ENCODE measurements at places on chromosomes 5 and 9.

DNA sequence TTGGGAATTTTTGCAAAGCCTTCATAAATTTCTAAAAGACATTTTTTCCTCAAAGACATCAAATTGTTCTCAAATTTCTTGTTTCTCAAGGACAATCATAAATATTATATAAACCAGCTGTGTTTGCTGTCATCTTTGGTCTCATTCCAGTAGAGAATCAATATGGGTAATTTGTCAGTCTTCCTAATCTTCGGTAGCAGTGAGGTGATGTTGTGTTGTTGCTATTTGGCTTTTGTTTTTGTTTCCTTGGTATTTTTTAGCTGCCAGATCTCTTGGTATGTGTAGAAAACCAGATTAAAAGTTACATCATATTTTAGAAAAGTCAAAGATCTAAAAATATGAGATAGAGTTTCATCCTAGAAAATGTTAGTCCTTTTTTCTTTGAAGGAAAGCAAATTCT lies 87.5 kb downstream of the CAMK4 start:
- DNase-seq, result no peak

DNA sequence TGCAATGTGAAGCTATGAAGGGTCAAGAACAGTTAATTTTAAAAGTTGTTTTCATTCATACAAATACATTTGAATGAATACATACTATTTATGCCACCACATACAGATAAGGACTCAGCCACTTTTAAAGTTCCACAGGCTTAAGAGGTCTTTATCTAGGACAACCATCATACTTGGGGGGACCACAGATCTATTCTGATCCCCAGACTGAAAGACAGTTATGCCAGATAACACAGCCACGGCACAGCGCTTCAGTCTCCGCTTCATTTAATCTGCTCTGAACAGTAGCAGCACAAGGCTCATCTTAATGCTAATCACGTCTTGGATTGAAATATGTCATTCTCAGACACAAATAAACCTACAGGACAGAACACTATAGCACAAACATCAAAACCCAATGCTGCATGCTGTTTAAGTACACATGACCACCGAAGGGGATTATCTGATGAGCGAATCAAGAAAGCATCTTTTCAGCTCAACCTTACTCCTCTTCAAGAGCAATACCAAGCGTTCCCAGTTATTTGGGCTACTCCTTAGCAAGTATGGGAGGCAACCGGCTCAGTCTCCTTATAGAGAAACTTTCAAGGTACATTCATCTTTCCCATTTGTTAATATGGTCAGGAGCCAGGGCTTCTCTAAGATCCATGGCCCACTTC lies 33.3 kb downstream of the PUM3 start:
- no peak for DNase-seq

- DNase-seq, result no peak
Observed at GRCh38 chr9:124757616-124758015, 13.5 kb downstream of the NR6A1 start.

- no peak for DNase-seq
Observed at GRCh38 chr5:39854771-39855410, 430.1 kb upstream of the DAB2 start.

DNA sequence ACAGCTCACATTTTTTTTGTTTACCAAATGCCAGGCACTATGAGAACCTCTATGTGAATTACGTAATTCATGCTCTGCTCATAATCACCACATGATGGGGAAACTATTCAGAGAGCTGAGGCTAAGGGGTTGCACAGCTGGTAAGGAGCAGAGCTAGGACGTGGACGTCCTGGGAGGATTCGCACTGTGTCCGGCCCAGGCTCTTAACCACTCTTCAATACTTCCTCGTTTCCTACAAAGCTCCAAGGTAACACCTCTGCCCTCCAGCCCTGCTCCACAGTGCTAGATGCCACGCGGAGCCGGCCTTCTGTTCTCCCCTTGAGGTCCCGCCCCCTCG lies 8.7 kb downstream of the PHF19 start:
- DNase-seq, result peak; percentile 34

DNA sequence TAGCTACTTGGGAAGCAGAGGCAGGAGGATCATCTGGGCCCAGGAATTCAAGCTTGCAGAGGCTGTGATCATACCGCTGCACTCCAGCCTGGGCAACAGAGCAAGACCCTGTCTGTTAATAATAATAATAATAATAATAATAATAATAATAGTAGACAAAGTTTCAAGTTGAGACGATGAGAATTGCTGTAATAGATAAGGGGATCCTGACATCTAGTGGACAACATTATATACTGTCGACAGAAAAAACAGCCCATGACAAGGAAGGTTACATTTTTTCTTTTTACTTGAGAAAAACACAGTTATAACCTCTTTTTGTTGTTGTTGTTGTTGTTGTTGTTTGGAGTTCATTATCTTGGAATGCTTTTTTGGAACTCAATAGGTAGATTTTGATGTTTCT lies 35.3 kb downstream of the NDFIP1 start:
- peak; percentile 13 for DNase-seq
